ENCODE measurements at places on chromosomes 5 and 9. TPM values are rescaled to one million over a fixed set of nuclear protein-coding genes. Genes with fewer than 3 reads are reported as not detected.

Gene EIF4E1B
- total RNA-seq: not detected

Gene PRPF4
- total RNA-seq: 23.4 TPM

Gene BSPRY
- total RNA-seq: 1.2 TPM

Gene IRX1
- total RNA-seq: 0.85 TPM

Gene GRIN3A
- total RNA-seq: 0.79 TPM

Gene DMRTA1
- total RNA-seq: 1.4 TPM

Gene SLC6A3
- not detected for total RNA-seq

Gene FAT2
- total RNA-seq: 5.0 TPM
